Activated T-cell treated with anti-CD3 and anti-CD28 coated beads, Interleukin-2, amount 50 U/mL, for 1 hour (primary cell): ENCODE measurements at places on chromosomes 6 and 20.

- DNase-seq: no peak
Measured at GRCh38 chr20:47278907-47279348, 77.6 kb downstream of the ZMYND8 start.

GRCh38 chr6:37149745-37150144 lies 20.2 kb upstream of the PIM1 start:
- DNase-seq: no peak

- DNase-seq: no peak
Measured at GRCh38 chr6:158977382-158977781, 22.6 kb downstream of the RSPH3 start.

- DNase-seq: no peak
Measured at GRCh38 chr6:168711666-168712300, 270.8 kb downstream of the SMOC2 start.

GRCh38 chr6:151452750-151453427 lies 963 bp upstream of the RMND1 start:
- no peak for DNase-seq

DNA sequence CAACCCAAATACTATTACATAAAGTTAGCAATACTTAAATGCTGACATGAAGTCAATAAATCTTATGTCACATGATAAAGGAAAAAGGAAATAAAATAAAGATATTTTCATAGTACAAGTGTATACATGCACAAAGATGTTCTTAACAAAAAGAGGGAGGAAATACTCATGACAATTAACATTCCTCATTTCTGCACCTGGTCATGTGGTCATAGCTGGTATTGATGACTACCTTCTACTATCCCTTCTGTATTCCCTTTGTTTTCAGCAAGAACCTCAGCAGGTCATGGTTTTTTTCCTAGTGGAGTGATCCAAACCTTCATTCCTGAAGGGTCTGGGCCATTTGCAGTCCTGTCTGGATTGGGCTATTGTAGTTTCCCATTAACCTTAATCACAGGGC lies 43.5 kb upstream of the FYN start:
- no peak for DNase-seq

GRCh38 chr6:4345543-4345942 lies 210.2 kb upstream of the ECI2 start:
- no peak for DNase-seq

DNA sequence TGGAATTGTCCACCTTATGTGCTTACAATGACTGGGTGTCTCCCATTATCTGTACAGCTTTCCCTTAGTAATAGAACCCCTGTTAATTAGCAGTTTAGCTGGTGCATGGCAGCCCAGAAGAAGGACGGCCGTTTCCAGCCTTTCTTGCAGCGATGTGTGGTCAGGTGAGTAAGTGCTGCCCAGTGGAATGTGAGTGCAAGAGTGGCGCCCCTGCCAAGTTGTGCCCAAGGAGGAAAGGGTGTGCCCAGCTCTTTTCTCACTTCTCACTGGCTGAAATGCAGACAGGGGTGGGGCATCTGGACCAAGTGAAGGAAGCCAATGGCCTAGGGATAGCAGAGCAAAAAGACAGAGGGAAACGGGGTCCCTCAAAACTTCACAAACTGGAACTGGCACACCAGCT lies 296.8 kb downstream of the PREX1 start:
- no peak for DNase-seq

- no peak for DNase-seq
Measured at GRCh38 chr6:169045486-169045885, 208.2 kb downstream of the THBS2 start.

GRCh38 chr6:42257063-42257462 lies 39.4 kb upstream of the MRPS10 start:
- DNase-seq: no peak

DNA sequence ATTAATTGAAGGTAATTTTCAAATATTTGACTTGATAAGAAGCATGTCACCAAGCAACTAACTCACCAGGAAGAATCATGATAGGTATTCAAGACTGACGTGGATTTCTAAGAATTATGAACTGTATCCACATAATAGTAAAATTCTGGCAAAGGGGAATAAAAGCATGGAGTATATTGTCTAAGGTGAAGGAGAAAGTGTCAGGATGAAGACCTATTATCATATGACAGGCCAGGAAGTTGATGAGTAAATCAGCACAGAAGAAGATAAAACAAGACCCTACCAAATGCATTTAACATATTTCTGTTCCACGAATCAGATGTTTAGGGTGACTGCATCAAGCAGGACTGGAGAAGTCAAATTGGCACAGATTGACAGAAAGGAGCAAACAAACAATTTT lies 362.7 kb upstream of the MMS22L start:
- DNase-seq: no peak
